ENCODE measurements at places on chromosomes 12 and 14.

GRCh38 chr12:6253278-6253677 is 53.1 kb downstream of the CD9 start:
- DNase-seq, result no peak

- no peak for DNase-seq
Measured at GRCh38 chr14:92690171-92691011, 58.0 kb downstream of the LGMN start.

GRCh38 chr12:123833830-123834229 is 71.7 kb downstream of the DNAH10 start:
- no peak for DNase-seq

DNA sequence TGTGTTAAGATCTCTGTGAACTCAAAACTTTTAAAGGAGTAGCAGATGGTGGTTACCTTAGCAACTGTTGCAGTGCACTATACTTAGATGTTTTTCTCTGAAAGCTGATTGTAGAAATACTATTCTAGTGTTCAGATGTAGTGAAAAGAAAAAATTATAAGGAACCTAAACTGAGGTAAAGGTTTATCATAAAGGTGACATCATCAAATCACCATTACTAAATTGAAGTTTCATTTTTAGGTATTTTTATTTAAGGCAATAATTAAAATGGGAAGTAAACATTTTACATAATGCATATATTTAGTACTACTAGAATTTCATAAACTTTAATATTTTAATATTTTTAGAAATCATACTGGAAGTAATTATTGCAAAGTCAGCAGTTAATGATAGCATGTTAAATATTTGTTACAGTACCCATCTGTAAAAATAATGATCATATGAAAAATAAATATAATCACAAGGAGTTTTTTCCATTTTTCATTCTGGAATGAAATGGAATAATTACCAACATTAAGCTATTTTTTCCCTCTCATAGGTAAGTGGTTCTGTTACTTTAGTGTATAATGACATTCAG is 141.1 kb upstream of the NAV3 start:
- no peak for DNase-seq

- DNase-seq, result no peak
Measured at GRCh38 chr12:13142747-13143146, 39.3 kb upstream of the GSG1 start.

Measured in NCI-H748 treated with DMSO at 0.1 percent for 48 hours (cell line).